Activated T-cell treated with anti-CD3 and anti-CD28 coated beads, Interleukin-2, amount 50 U/mL, for 72 hours (primary cell): ENCODE measurements at places on chromosomes 5 and 9. TPM values are rescaled to one million over a fixed set of nuclear protein-coding genes. Genes with fewer than 3 reads are reported as not detected.

Gene PRSS3
- not detected for total RNA-seq

DNA sequence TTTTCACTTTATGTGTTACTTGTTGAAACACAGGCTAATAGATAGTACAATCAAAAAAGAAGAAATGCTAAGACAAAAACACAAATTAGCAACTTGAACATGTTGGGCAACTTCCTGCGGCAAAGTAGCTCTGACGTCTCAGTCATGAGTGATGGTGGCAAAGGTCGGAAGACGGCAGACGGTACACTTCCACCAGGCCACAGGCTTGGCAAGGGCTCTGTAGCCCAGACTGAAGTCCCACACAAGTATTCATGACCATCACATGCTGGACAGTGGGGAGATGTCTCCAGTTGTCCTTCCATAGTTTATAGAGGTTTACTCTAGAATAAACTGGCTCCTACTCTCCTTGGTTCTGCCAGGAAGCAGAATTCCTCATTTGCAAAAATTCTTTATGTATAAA, 831.3 kb downstream of the MTRR start:
- H3K4me3 ChIP-seq: no peak overlapping the region
- no peaks in the 10 kb centered on the region for H3K4me1 ChIP-seq
- DNase-seq: no peak
- no peaks in the 10 kb centered on the region for H3K36me3 ChIP-seq
- H3K27me3 ChIP-seq: no peaks in the 10 kb centered on the region

Gene CKS2
- 145 TPM for total RNA-seq

- DNase-seq: no peak
- H3K27me3 ChIP-seq: no peaks in the 10 kb centered on the region
- no peaks in the 10 kb centered on the region for H3K36me3 ChIP-seq
- H3K27ac ChIP-seq: no peak overlapping the region
- no peak overlapping the region for H3K4me3 ChIP-seq
- no peaks in the 10 kb centered on the region for H3K4me1 ChIP-seq
Observed at GRCh38 chr5:176373100-176373818, 8.0 kb downstream of the ARL10 start.

Gene ZNF354C
- total RNA-seq: 8.3 TPM

DNA sequence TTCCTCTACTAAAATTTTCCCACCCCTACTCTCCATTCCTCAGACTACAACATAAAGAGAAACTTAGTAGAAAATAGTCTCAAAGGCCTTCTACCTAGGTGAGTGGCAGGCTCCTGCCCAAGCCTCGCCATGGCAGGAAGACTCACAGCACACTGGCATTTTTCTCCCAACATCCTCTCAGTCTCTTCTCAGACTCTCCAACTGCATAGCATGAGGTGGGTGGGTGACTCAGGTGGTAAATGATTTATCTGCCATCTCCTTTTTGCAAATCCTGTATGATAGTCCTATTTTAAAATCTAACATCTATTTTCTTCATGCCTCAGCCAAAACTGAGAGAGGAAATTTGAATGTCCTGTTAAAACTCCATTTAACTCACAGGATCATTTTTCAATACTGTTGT, 33.5 kb upstream of the GRIA1 start:
- H3K36me3 ChIP-seq: no peaks in the 10 kb centered on the region
- H3K4me3 ChIP-seq: no peak overlapping the region
- H3K27ac ChIP-seq: no peak overlapping the region
- no peaks in the 10 kb centered on the region for H3K27me3 ChIP-seq

- H3K4me3 ChIP-seq: no peak overlapping the region
- DNase-seq: no peak
- H3K27me3 ChIP-seq: peaks cover 24% of the 10 kb centered on the region
- no peaks in the 10 kb centered on the region for H3K4me1 ChIP-seq
- H3K36me3 ChIP-seq: no peaks in the 10 kb centered on the region
Observed at GRCh38 chr9:97564291-97565175, 63.1 kb downstream of the TMOD1 start.

Gene DMGDH
- total RNA-seq: 19.2 TPM

DNA sequence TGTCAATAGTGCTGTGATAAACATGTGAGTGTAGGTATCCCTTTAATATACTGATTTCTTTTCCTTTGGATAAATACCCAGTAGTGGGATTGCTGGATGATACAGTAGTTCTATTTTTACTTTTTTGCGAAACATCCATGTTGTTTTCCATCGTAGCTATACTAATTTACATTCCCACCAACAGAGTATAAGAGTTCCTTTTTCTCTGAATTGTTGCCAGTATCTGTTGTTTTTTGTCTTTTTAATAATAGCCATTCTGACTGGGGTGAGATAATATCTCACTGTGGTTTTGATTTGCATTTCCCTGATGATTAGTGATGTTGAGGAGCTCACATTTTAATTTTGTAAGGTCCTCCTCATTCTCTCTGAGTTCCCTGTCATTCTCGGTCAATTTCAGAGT, 71.1 kb upstream of the NFIL3 start:
- no peak for DNase-seq
- H3K36me3 ChIP-seq: no peaks in the 10 kb centered on the region
- H3K27me3 ChIP-seq: peaks cover 42% of the 10 kb centered on the region
- no peak overlapping the region for H3K27ac ChIP-seq
- H3K4me3 ChIP-seq: no peak overlapping the region
- H3K4me1 ChIP-seq: no peaks in the 10 kb centered on the region

- H3K27me3 ChIP-seq: no peaks in the 10 kb centered on the region
- H3K4me3 ChIP-seq: no peak overlapping the region
- H3K27ac ChIP-seq: peak overlapping the region; percentile 14
- peaks cover 5% of the 10 kb centered on the region for H3K36me3 ChIP-seq
Observed at GRCh38 chr5:143279698-143280097, 123.8 kb downstream of the NR3C1 start.

DNA sequence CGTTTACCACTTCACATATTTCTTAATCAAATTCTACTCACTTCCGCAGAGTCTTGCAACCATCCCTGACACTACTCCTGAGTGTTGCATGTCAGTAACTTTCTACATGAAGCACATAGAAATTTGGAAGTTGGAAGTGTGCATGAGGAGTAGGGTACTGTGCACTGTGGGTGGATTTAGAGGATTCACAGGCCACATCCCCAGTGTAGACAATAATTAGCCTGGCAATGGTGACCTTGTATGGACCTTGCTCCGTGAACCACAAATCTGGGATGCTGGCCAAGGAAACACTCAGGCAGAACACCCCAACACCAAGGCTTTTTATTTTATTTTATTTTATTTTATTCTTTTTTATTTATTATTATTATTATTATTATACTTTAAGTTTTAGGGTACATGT, 25.5 kb downstream of the CTSL start:
- H3K36me3 ChIP-seq: peaks cover 1% of the 10 kb centered on the region
- H3K27ac ChIP-seq: no peak overlapping the region
- H3K4me1 ChIP-seq: no peaks in the 10 kb centered on the region
- no peak overlapping the region for H3K4me3 ChIP-seq
- DNase-seq: no peak

- H3K4me3 ChIP-seq: no peak overlapping the region
- H3K27me3 ChIP-seq: peaks cover 12% of the 10 kb centered on the region
- H3K27ac ChIP-seq: no peak overlapping the region
- no peak for DNase-seq
Observed at GRCh38 chr5:172199446-172199845, 5.5 kb downstream of the EFCAB9 start.

GRCh38 chr5:10250806-10251276, 761 bp downstream of the CCT5 start:
- no peaks in the 10 kb centered on the region for H3K27me3 ChIP-seq
- DNase-seq: no peak
- peaks cover 5% of the 10 kb centered on the region for H3K36me3 ChIP-seq
- H3K27ac ChIP-seq: peak overlapping the region; percentile 77
- peaks cover 70% of the 10 kb centered on the region for H3K4me1 ChIP-seq

Gene SPINK7
- not detected for total RNA-seq

DNA sequence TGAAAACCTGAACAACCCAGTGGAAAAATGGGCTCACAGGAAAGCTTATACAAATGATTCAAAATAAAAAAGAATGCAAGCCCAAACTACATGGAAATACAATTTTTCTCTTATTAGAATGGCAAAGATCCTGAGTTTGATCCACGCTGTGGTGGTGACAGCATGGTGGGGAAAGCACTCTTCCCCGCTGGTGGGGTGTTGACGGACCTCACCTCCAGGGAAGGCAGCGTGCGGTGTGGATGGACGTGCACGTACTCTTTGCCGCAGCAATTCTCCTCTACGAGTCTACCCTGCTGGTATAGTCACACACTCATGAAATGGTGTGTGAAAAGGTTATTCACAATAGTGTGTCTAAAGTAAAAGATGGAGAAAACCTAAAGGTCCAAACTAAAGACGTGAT, 5.9 kb upstream of the ZFP62 start:
- no peak for DNase-seq
- H3K4me1 ChIP-seq: peaks cover 5% of the 10 kb centered on the region
- peaks cover 16% of the 10 kb centered on the region for H3K27me3 ChIP-seq
- H3K27ac ChIP-seq: no peak overlapping the region

- no peaks in the 10 kb centered on the region for H3K36me3 ChIP-seq
- peaks cover 38% of the 10 kb centered on the region for H3K4me1 ChIP-seq
- peak overlapping the region; percentile 0 for H3K4me3 ChIP-seq
- no peak overlapping the region for H3K27ac ChIP-seq
- no peak for DNase-seq
Observed at GRCh38 chr5:132000677-132001453, 10.6 kb downstream of the ACSL6 start.
